Erythroblast (primary cell): ENCODE measurements at places on chromosomes 4 and X.

GRCh38 chr4:140485939-140486338 lies 12.2 kb downstream of the MGAT4D start:
- no peak for DNase-seq

DNA sequence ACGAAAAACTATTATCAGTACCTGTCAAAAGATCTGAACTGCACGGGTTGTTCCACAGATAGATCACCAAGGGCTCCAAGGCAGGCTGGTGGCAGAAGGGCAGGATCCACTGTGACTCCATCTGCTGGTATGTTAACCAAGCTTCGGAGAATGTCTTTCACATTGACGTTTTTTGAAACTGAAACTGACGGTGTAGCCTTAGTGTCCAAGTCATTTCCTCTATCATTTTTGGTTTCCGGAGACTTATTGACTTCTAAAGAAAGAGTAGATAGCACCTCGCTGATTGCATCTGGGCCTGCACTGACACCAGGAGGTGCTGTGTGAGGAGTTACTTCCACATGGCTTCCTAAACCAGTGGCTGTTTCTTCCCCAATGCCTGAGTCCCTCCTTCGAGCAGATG lies 186.9 kb downstream of the LRBA start:
- no peak for DNase-seq

- no peak for DNase-seq
Measured at GRCh38 chr4:101295691-101296090, 51.6 kb downstream of the PPP3CA start.

GRCh38 chr4:10732235-10732913 lies 47.8 kb upstream of the CLNK start:
- no peak for DNase-seq

DNA sequence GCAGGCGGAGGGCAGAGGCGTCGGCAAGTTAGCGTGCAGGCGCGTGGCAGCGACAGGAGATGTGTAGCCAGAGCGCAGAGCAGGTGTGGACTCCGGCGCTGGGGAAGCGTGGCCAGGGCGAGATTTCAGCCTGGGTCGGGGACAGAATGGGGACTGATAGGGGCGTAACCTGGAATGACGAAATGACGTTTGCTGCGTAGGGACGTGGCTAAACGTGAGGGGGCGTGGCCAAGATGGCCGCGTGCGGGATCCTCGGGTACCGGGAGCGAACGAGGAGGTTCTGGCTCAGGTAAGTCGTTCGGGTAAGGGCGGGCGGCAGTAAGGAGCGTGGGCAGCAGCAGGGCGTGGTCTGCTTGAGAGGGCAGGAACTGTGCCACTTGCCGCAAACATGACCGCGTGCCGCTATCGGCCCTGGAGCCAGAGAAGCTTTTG lies 10.9 kb upstream of the CLTRN start:
- peak; percentile 91 for DNase-seq

DNA sequence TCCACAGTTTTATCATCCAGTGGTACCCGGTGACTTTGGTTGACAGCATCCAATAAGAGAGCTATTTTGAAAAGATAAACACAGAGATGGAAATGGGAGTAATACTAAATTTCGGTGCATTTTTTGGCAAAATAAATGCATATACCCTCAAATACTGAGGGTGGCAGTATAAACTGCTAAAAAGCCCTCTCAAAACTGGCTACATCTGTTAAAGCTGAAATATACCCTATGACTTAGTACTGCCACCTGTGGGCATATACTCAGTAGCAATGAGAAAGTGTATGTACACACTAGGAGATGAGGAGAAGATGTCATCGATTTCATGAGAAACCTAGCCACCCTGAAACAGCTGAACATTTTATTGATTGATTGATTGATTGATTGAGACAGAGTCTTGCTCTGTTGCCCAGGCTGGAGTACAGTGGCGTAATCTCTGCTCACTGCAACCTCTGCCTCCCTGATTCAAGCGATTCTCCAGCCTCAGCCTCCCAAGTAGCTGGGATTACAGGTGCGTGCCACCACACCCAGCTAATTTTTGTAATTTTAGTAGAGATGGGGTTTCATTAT lies 12.2 kb upstream of the TMEM128 start:
- peak; percentile 43 for DNase-seq

DNA sequence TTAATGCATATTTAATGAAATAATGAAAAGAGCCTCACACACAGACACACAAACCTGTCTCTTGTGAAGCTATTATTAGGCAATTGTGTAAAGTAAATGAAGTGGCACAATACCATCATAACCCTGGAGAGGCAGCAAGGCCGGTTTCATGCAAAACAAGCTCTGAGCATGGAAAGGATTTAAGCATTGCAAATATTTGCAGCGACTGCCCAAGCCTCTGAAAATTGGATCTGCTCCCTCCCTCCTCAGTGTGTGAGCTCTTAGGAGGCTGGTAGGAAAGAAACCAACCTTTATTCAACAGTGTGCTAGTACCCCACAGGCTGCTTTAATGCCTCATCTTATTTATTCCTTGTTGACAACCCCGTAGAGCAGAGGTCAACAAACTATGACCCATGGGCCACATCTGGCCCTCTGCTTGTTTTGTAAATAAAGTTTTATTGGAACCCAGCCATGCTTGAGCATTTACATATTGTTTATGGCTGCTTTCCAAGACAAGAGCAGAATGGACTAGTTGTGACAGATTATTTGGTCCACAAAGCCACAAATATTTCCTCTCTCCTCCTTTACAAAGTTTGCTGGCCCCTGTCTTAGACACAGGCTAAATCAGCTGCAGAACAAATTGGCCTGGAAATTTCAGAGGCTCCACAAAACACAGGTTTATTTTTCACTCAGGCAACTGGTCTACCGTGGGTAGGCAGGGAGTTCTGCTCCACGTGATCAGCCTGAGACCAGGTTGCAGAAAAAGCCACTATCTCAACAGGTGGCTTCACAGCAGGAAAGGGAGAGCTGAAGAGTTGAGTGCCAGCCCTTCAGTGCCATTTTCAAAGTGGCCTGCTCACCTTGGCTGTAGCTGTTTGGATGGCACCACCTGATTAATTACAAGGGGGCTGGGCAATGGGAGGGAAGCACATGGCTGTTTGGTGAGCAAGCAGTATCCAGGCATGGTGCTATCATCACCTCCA lies 16.8 kb downstream of the RS1 start:
- no peak for DNase-seq
